ENCODE measurements at places on chromosomes 7 and 10.

DNA sequence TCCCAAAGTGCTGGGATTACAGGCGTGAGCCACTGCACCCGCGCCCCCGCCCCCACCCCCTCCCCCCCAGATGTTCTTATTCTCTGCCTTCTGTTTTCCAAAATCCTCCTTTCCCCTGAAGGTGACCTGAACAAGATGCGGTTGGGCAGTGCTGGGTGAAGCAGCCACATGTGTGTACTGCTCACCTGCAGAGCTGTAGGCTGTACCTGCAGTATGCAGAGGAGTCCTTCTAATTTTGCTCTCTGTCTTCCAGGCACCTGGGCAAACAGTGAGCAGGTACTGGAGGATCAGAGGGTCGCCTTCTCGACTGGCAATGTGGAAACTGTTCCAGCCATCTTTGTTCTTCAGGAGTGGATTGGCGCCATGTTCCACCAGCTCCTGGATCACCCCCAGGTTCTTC is 2.1 kb downstream of the ANKRD16 start:
- DNase-seq = no peak

DNA sequence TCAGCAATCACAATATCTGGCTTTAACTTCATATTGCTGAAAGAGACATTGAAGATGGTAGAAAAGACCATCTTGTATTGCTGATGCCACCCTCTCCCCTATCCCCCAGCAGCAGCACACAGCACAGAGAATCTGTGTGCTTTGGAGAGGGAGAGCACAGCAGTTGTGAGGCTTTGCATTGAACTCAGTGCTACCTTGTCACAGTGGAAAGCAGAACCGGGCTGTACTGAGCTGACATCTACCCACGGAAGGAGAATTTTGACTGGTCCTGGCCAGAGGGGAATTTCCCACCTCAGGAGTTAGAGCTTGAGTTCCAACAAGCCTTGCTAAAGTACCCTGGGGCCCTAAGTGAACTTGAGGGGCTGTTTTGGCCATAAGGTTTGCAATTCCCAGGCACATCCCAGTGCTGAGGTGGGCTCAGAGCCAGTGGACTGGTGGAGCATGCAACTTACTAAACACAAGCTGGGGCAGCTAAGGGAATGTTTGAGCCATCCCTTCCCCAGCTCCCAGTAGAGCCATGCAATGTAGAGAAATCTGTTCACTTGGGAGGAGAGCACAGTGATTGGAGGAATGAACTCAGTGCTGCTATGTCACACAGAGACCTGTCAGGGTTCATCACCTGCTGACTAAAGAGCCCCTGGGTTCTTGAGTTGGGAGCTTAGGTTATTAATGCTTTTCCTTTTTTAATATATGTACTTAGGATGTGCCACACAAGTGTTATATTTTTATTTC is 62.1 kb downstream of the OR13A1 start:
- no peak for DNase-seq

DNA sequence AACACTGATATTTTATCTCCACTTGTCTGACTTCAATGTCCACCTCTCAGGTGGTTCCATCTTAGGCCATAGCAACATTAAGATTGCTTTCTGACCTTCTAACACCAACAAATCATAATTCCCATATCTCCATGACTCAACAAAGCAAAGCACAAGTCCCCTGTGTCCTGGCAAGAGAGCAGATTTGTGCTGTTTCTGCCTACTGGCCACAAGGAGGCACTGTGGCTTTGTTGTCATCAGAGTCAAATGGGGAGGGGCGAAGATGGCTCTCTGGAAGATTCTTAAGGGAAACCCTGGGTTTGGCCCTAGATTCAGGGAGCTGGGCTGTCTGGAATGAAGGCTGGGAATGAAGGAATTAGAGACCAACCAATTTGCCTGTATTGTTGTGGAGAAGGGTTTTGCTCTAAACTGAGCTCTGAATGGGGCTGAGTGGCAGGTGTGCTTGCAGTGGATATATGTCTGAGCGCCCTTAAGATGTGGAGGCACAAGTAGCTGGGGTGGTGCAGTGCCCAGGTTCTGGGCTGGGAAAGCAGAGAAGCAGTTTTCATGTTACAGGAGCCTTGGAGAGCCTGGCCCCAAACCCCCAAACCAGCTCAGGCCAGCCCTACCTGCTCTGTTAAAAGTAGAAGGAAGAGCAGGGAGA is 154.8 kb upstream of the PRSS58 start:
- DNase-seq = peak; percentile 58

DNA sequence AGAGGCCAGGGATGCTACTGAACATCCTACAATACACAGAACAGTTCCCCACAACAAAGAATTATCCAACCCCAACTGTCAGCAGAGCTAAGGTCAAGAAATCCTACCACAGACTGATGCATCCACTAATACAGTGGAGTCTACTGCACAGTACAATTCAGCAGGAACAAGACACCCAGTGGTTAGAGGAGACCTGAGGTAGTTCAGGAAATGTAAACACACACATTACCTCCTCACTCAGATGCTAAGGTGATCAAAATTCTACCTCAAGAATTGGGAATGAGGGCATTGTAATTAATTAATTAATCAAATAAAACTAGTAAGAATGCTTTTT is 91.4 kb downstream of the ZFAND4 start:
- no peak for DNase-seq

DNA sequence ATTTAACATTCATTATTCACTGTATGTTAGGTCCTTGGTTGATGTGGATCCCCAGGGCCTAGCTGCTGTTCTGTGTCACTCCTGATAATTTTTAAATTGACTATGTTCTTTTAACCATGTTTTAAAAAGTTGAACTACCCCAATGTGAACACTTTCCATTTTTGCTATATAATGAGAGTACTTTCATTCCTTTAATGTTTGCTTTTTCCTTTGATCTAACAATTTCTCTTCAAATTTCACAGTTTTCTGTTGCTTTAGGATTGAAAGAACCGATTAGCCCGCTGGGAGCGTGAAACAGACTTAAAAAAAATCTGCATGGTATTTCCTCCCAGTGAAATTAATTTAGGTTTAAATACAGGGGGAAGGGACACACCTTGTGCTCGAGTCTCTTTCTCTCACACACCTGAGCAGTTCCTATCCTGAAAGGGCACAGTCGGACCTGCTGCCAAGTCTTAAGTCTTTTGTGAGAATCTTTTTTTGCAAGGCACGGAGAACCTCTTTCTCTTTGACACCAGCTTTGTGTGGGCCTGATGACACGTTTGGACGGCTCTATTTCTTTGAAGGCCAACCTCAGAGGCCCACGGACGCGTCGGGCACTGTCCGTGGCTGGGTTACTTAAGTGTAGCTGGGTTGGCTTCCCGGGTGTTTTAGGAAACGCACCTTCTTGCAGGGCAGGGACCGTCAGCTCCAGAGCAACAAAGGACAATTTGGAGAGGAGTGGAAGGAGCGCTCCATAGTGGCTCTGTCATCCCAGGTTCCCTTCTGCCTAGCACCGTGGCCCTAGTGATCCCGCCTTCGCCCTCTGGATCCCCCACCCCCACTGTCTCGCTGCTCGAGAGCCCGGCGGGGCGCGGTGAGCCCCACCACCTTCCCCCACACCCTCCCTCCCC is 1.0 kb upstream of the CHN2 start:
- no peak for DNase-seq

DNA sequence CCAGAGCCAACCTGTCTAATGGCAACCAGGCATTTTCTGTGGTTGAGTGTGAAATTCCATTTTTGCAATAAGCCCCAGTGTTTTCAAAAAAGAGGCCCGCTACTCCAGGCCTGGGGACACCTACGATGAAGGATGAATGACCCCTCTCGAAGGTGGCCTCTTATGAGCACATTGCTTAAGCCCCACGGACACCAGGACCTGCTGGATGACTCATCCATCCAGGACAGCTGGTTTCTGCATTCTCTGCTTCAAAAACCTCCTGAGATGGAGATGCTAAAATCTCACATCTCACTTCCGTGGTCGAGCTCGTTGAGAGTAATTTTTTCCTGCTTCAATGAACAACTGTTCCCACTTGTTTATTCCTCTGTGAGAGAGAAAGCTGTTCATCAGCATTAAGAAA is 150.2 kb upstream of the FZD8 start:
- no peak for DNase-seq

DNA sequence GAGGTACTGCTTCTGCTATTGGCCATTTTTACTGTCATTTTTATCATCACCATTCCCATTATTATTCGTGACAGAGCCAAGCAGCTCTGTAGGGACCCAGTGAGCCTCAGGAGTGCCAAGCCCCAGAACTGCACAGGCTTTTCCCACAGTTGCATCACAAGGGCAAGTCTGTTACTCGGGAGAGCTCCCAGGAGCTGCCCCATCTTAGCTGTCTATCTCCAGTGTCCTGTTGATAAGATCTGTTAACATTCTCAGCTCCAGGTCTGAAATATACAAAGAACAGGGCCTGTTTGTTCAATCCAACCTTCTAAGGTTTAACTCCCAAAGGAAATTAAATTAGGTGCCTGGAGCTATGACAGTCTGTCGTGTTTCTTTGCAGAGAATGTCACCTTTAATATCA is 20.2 kb upstream of the TRIM8 start:
- no peak for DNase-seq

GRCh38 chr10:88028654-88029053 is 165.2 kb downstream of the PTEN start:
- peak; percentile 21 for DNase-seq

DNA sequence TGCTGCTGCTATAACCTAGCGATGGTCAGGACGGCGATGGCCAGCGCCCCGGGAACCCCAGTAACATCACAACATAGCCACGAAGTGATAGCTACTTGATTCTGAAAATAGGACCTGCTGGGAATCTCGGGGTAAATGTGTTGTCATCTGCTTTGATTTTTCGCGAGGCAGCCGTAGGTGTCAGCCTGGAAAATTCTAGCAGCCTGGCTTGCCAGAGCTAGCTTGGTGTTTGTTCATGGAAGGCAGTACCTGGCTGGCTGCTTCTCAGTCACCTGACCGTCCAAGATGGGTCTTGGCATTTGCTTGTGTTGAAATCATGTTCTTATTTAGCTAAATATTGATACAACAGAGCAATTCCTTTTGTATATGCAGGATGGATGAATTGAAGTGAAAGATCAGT is 82.4 kb upstream of the BTBD16 start:
- DNase-seq = no peak
